ENCODE measurements at places on chromosomes 2 and 18.

GRCh38 chr18:34121200-34121721, 103.5 kb downstream of the NOL4 start:
- DNase-seq = no peak

- no peak for DNase-seq
Observed at GRCh38 chr18:73153271-73153670, 285.5 kb upstream of the NETO1 start.

DNA sequence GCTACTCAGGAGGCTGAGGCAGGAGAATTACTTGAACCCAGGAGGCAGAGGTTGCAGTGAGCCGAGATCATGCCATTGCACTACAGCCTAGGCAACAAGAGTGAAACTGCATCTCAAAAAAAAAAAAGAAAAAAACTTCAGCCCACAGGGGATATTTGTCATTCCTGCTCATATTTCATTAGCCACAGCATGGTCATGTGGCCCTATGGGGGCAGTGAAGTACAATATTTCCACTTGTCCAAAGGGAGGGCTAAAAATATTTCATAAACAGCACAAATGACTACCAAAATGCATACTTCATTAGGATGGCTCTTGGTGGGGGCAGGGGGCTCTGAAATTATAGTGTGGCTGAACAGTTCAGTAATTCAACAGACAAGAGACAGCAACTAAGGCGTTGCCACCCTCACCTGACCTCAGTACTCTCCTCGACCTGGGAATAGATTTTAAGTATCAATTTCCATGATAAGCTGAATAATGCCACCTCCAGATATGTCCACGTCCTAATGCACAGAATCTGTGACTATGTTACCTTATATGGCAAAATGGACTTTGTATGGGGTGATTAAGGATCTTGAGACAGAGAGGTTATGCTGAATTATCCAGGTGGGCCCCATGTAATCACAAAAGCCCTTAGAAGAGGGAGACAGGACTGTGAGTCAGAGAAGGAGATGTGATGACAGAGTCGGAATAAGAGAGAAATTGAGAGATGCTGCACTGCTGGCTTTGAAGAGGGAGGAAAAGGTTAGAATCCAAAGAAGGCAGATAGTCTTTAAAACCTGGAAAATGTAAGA, 158.2 kb upstream of the CRIM1 start:
- DNase-seq = no peak

- DNase-seq = no peak
Observed at GRCh38 chr2:225355788-225356187, 43.7 kb upstream of the NYAP2 start.

DNA sequence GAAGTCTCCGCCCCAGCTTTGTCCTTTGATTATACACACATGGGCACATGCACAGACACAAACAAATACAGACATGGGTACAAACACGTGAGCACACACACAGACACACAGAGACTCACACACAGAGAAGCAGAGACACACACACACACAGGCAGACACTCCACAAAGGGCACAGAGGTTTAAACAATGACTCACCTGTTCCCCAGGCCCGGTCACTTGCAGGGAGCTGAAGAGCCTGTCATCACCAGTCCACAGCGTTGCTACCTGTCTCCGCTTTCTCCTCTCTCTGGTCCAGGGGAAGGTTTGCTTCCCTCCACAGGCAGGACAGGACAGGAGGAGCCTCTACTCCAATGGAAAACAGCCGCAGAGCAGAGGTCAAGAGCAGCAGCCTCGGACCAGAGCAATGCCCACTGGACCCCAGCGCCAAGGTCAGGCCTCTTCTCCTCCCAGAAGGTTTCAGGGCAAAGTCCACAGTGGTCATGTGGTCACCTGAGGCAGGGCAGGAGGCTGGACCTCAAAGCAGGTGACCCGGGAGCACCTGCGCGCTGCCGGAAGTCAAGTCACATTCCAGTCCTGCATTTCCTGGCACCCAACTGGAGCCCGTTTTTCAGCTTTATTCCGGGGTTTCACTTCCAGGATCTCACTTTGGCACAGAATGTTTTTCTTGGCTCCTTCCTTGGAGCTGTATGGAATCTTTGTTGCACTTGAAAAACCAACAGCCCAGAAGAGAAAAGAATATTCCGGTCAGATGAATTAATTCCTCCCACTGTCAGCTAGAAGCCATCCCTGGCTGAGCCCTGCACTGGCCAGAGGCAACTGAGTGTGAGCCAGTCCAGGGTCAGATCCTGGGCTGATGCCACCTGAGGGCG, at the start of gene RAB17:
RAB17 (minus strand) TSS at position 463 of the 869 bp plus-strand sequence. CDS start 4,580 bp downstream, outside the sequence.
- DNase-seq = no peak

- DNase-seq = no peak
Observed at GRCh38 chr2:70461981-70462876, 91.4 kb downstream of the TGFA start.

DNA sequence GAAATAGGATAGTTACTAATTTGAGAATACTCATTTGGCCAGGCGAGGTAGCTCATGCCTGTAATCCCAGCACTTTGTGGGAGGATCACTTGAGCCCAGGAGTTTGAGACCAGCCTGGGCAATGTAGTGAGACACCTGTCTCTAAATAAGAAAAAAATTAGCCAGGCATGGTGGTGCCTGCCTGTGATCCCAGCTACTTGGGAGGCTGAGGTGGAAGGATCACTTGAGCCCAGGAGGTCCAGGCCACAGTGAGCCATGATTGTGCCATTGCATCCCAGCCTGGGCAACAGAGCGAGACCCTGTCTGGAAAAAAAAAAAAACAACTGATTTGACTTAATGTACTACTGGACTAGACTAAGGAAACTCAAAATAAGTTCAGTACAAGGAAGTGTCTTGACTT, 32.7 kb upstream of the ZNF638 start:
- no peak for DNase-seq

GRCh38 chr2:26424221-26424620, 22.5 kb downstream of the DRC1 start:
- DNase-seq = no peak

GRCh38 chr2:46047290-46047689, 249.9 kb upstream of the EPAS1 start:
- DNase-seq = no peak

- no peak for DNase-seq
Observed at GRCh38 chr2:9174771-9175437, 31.7 kb upstream of the ASAP2 start.

DNA sequence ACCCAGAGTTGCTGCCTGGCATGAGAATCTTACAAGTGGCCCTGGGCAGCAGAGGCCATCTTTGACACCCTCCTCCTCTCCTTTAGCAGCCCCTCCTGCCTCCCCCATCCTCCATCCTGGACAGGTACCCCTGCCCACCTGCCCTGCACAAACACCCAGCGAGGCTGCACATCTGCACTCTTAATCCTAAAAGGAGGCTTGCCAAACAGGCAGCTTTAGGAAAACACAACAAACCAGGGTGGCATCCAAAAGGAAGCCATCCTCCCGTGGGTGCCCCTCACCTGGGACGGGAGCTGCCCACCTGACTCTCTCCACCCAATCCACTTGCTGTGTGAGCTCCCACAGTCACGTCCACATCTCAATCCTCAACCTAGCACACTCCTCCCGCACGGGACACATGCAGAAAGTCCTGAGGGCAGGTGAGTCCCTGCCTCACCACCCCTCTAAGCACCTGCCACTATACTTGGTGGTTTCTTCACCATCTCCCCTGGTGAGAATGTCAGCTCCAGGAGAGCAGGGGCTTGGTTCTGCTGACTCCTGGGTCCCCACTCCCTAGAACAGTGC, 5.8 kb downstream of the BIN1 start:
- no peak for DNase-seq

- no peak for DNase-seq
Observed at GRCh38 chr2:173017646-173018420, 57.8 kb upstream of the MAP3K20 start.

- DNase-seq = no peak
Observed at GRCh38 chr2:48131539-48132270, 225.4 kb upstream of the FBXO11 start.

GRCh38 chr2:229612384-229612971, 101.9 kb downstream of the DNER start:
- DNase-seq = no peak

GRCh38 chr2:42721898-42722297, 42.0 kb downstream of the OXER1 start:
- no peak for DNase-seq

GRCh38 chr2:157076526-157077161, 180.9 kb upstream of the GALNT5 start:
- DNase-seq = no peak

- DNase-seq = no peak
Observed at GRCh38 chr18:67608615-67609273, 92.2 kb upstream of the DSEL start.

DNA sequence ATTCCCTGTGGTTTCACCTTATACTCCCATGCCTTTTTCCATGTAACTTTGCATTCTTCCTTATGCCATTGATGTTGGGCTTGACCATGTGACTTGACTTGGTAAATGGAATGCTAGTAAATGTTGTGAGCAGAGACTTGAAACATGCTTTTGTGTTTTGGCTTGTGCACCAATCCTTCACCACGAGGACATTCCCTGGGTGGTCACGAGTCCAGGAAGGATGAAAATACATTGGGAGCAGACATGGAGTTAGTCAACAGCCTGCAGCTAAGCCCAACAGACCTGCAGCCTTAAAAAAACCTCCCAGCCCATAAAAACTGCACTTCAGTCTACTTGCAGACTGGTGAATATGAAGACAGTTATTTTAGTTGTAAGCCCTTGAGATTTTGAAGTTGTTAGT, 116.5 kb upstream of the SPATS2L start:
- DNase-seq = no peak

DNA sequence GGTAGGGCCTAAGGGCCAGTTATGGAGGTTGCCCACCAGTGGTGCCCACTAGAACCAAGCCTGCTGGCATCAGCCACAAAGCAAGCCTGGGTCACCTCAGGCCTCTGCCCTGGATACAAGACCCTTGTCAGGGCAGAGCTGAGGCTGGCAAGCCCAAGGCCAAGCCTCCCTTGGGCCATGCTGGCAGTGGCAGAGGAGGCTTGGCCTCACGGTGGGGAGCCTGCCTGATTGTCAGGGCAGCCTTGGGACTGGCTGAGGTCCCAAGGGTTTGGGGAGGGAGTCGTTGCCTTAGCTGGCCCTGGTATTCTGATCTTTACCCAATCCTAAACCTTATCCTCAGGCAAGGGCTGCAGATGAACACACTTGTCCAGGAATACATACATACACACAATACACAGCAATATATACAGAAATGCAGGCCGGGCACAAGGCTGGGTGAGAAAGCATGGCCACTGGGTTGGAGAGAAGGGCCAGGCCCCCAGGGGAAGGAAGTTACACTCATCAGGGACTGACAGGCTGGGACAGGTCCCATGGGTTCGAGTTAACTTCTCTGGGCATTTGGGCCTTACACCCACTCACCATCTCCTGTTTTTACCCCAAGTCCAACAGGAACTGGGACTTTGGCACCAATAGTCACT, 21.0 kb downstream of the CCT7 start:
- DNase-seq = no peak

GRCh38 chr2:83305758-83306378, 1153.2 kb downstream of the SUCLG1 start:
- DNase-seq = no peak

GRCh38 chr2:74383254-74383653, 3.1 kb upstream of the DCTN1 start:
- DNase-seq = no peak

GRCh38 chr2:154466226-154466625, 232.3 kb upstream of the KCNJ3 start:
- no peak for DNase-seq

GRCh38 chr2:158381978-158382377, 74.6 kb downstream of the CCDC148 start:
- no peak for DNase-seq

GRCh38 chr2:78035804-78036203, 513.6 kb upstream of the LRRTM4 start:
- DNase-seq = no peak

GRCh38 chr2:191740016-191740419, 62.1 kb downstream of the NABP1 start:
- no peak for DNase-seq

GRCh38 chr2:215830304-215830703, 183.0 kb downstream of the MREG start:
- no peak for DNase-seq

Data from GM12891 (cell line).